Right ventricle myocardium superior (tissue), 1 donor: ENCODE measurements at places on chromosomes 5 and 9. TPM values are rescaled to one million over a fixed set of nuclear protein-coding genes. Genes with fewer than 3 reads are reported as not detected.

DNA sequence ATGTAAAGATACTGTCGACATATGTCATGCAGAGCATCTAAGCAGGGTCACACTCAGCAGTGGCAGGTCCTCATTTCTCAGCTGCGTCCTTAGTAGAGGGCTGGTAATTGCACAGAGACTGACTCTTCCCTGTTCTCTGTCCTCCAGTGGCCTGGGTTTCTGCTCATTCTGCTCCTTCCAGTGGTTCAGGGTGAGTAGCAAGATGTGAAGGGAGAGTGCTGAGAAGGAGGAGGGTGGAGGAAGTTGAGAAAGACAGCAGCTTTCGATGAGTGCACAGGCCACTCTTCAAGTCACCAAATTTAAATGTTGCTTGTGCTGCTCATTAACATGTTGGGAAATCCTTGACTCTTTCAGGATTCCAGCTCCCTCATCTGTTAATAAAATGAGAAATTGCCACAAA is 203.9 kb downstream of the FBXL7 start:
- DNase-seq = no peak

GRCh38 chr5:57527870-57528269 is 45.3 kb upstream of the ACTBL2 start:
- no peak for DNase-seq

- no peak for DNase-seq
Measured at GRCh38 chr5:91266184-91266705, 116.9 kb downstream of the ARRDC3 start.

DNA sequence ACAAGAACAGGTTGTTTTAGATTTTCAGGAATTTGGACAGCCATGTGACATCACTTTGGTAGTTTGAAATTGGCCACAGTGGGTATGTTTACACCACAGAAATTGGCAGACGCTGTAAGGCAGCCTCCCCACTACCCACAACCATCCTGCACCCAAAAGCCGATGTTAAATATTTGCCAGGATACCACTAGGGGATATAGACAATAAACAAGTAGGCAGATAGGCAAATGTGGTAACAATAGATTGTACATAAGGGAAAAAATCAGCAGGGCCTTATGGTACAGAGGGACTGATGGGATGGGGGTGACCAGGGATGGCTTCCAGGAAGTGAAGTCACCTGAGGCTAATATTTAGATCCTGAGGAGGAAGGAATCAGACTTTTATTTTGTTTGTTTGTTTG is 31.1 kb upstream of the DUSP1 start:
- no peak for DNase-seq

DNA sequence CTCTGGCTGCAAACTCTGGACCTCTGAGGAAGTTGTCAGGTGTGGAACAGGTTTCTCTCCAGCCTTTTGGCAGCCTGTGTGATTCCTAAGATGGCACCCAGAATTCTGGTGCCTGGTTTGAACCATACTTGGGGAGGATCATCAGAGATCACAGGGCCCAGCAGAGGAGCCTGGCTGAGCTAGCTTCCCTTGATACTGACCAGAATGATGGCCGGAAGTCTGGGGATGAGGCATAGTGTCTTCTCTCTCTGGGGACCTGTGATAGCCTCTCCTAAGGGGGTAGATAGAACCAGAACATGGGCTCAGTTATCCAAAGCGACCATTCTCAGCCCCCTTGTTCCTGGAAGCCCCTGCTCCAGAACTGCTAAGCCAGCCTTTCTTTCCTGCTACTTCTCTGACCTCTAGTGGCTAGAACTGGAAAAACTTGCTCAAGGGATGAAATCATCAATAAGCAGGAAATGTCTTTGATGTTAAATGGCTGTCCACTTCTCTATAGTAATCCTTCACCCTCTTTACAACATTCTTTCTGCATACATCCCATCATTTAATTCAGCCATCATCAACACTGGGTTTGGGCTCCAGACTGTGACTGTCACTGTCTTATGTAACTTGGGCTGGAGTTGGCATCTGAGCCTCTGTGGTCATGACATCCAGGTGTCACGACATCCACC is 55.1 kb downstream of the C9orf152 start:
- no peak for DNase-seq

DNA sequence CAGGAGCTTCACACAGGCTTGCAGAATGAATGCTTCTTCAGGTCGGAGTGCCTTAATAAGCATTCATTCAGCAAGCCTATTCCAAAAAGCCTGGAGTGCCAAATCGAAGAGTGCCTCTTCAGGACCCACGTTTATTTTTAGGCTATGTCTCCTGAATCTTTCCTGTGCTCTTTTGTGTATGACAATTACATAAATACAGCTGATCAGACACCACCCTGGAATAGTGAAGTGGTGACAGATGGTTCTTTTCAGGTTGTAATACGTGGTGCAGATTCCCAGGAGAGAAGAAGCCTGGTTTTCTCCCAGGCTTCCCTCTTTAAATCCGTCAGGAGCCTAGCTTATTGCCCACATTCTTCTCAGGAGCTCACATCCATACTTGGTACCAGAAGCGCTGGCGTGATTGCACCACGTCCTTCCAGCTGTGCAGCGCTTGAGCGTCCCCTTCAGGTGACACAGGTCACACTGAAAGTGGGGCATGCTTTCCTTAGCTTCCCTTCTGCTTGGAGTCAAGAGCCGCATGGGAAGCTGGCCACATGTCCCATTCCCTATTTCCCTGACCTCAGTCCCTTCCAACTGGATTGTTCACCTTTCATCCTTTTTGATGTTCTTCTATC is 123.1 kb downstream of the ADCY2 start:
- DNase-seq = no peak

DNA sequence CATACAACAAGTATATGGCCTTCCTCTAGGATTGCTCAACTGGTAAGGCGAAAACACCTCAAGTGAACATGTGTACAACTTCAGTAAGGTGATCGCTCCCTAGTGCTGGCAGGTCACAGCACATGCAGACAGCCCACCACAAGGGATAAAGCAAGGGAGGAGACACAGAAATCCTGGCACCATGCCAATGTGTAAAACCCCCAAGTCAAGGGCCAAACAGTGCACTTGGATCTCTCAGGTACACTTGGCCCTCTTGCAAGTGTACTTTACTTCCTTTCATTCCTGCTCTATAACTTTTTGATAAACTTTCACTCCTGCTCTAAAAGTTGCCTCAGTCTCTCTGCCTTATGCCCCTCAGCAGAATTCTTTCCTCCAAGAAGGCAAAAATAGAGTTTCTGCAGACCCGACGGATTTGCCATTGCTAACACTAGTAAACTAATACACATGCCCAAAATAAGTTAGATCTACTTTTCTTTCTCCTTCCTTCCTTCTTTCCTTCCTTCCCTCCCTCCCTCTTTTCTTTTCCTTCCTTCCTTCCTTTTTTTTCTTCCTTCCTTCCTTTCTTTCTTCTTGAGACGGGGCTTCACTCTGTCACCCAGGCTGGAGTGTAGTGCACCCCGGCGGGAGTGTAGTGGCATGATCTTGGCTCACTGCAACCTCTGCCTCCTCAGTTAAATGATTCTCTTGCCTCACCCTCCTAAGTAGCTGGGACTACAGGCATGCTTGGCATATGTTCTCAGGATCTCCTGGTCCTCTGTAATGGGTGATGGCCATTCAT is 6.8 kb upstream of the LNPEP start:
- DNase-seq = no peak

- no peak for DNase-seq
Measured at GRCh38 chr5:82257247-82257646, 20.9 kb downstream of the RPS23 start.

DNA sequence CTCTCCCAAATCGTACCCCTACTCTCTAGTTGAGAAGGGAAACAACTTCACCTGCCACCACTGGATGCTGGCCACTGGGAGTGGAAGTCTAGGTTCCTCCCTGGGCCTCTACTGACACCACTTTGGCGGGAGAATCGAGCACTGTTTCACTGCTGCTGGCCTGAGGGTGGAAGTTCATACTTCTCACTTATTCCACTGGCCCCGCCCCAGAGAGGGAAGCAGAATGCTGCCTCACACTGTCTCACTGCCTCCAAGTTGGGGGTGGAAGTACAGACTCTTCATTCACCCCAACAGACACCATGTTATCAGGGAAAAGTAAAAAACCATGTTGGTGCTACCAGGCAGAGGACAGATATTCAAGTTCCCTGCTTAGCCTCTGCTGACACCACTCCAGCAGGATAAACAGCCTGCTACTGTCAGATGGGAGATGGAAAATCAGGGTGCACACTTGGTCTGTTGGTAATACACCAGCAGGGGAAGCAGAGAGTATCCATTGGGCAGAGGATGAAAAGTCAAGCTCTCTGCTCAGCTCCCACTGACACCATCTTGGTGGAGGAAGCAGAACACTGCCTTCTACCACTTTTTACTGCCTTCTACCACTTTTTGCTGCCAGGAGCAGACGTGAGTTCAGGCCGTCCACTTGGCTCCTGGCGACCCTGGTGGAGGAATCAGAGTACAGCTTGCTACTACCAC is 159.4 kb downstream of the SIL1 start:
- no peak for DNase-seq

DNA sequence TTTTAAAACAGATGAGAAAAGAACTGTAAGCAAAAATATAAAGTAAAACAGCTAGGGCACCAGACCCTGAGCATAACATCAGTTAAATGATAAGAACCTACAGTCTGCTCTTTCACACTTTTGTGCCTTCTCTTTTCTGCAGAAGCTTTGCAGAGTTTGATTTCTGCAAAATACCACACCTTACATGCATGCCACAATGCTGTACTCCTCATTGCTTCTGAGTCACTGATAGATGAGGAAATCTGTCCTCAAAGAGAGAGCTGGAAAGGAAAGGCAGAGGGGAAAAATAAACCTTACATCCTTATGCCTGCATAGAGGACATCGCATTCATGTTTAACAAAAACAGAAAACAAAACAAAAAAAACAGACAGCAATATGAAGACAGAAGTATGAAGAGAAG is 142.9 kb downstream of the ATPSCKMT start:
- no peak for DNase-seq

DNA sequence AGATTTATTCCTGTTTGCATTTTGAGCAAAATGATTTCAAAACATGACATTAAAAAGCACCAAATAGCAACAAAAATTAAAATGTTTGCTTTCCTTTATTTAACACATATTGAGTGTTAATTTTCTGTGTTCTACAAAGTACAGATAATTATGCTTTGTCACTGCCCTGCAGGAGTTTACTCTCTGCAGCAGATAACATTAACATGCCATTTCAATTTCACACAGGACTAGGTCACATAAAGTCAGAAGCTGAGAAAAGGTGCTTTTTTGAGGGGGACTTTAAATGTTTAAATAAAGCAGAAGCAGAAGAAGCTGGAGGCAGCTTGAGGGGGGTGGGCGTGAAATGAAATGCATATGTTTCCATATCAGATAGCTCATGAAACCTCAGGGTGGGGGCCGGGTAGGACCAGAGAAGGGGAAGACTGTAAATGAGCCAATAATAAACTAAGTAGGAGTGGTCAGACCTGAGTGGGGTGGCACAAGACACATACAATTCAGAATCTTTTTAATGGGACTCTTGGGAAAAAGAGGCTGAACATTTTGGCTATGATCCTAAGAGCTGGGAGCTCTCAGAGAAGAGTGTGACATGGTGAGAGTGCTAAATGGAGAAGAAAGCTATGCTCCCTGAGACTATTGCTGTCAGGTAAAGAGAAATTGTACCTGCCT is 387.5 kb downstream of the FAM170A start:
- DNase-seq = no peak

DNA sequence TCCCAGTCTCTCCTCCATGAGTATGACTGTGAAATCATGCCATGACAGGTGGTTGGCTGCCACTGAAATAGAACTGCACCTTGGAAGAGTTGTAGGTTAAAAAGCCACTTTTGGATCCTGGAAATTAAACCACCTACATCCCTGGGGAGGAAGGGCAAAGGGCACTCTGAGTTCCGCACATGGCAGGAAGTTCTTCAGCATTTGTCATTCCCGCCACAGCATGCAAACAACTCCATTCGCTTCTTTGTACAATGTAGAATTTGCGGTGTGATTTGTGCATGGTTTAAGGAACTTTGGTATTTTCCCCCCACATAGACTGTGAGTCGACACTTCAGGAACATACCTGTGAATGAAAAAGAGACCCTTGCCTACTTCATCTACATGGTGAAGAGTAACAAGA is 9.8 kb downstream of the SAP30L start:
- DNase-seq = no peak

ZFP2 gene
- 0.54 TPM for total RNA-seq

CDH9 gene
- total RNA-seq = not detected

TMOD1 gene
- total RNA-seq = 192 TPM
